Heart right ventricle (tissue), 16 donors: ENCODE measurements at places on chromosomes 6 and 20. TPM values are rescaled to one million over a fixed set of nuclear protein-coding genes. Genes with fewer than 3 reads are reported as not detected.

The SIRPA gene
- 27.4 TPM for total RNA-seq

The GABRR1 gene
- not detected for total RNA-seq

The C6orf163 gene
- 3.6 TPM for total RNA-seq

The CALHM4 gene
- total RNA-seq: not detected

- H3K4me1 ChIP-seq: no peaks in the 10 kb centered on the region
- no peaks in the 10 kb centered on the region for H3K36me3 ChIP-seq
- no peak for DNase-seq
Observed at GRCh38 chr6:41466437-41466990, 79.7 kb upstream of the FOXP4 start.

The NANP gene
- total RNA-seq: 3.2 TPM

The AVP gene
- not detected for total RNA-seq

GRCh38 chr6:30494291-30494861, 5.1 kb downstream of the HLA-E start:
- no peak for DNase-seq
- peaks cover 16% of the 10 kb centered on the region for H3K36me3 ChIP-seq
- no peaks in the 10 kb centered on the region for H3K27me3 ChIP-seq

The SLC22A2 gene
- not detected for total RNA-seq

DNA sequence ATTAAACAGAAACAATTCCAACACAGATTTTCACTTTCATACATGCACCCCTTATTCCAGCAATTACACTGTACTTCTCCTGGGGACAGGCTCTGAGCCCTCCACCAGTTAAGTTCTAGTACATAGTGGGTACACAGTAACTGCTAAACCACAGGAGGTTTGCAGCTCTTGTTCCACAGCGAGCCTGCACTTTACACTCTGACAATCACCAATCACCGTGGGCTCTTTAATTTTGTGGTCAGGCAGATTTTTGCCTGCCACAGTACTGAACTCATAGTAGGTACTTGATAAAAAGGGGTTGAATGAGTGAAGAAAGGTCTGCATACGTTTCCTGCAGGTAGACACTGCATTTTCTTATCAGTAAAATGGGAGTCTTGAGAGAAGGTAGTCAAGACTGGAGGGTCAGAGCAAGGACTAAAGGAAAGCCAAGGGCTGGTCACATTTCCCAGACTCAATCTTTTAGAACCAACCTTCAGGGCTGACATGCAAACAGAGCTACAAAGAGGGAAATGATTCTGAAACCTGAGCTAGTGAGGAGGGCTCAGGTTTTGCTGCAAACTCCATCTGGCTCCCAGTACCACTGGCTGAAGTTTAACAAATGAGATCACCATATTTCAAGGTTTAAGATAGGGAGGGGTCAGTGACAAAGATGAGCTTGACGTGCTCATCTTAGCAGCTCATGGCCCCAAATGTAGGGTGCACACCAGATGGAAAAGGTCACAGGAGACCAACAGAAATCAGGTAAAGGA, 404.6 kb downstream of the BTBD9 start:
- H3K27me3 ChIP-seq: no peaks in the 10 kb centered on the region
- DNase-seq: no peak
- no peaks in the 10 kb centered on the region for H3K36me3 ChIP-seq
- H3K27ac ChIP-seq: no peak overlapping the region

The B3GALT4 gene
- 9.1 TPM for total RNA-seq

DNA sequence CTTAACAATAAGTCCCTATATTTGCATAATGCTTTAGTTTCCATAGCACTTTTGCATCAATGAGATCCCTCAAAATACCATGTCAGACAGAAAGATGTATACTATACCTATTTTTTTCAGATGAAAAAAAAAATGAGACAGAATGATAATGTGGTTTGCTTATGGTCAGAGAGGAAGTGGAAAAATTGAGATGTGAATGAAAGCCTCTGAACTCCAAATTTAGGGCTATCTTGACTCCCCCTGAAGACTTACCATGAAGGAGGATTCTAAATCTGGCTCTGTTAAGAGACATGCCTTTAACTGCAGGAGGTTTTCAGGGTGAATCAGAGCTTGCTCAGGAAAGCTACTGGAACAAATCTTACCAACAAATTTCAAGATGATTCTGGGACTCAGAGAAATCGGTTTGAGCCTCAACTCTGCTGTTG, 176.2 kb downstream of the ISM1 start:
- no peak overlapping the region for H3K4me3 ChIP-seq
- H3K27me3 ChIP-seq: no peaks in the 10 kb centered on the region
- no peak for DNase-seq
- no peaks in the 10 kb centered on the region for H3K4me1 ChIP-seq

- H3K36me3 ChIP-seq: no peaks in the 10 kb centered on the region
- no peak overlapping the region for H3K27ac ChIP-seq
- peak; percentile 24 for DNase-seq
- no peaks in the 10 kb centered on the region for H3K27me3 ChIP-seq
- H3K4me3 ChIP-seq: no peak overlapping the region
Observed at GRCh38 chr6:136566007-136566487, 15.8 kb upstream of the MAP7 start.

DNA sequence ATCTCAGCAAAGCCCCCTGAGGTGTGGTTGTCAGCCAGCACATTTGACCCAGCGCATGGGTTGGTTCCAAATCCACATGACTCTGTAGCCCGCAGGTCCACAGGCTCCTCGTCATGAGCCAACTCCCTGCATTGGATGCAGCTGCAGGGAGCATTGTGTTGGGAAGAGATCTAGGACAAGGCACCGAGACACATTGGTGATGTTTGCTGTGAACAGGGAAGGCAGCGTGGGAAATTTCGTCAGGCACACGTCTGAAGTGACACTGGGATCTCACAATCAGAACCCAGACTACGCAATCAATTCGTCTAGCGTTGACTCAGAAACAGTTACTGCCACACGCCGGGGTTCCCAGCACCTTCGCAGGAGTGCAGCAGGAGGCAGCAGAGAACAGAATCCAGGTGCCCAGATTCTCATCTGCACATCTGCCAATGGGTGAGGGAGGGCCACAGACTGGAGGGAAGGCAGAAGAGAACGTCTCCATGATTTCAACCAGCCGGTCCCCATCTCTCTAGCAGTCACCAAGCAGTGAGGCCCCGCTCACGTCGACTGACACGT, 177.0 kb downstream of the TTLL2 start:
- H3K36me3 ChIP-seq: no peaks in the 10 kb centered on the region
- no peak overlapping the region for H3K27ac ChIP-seq
- no peaks in the 10 kb centered on the region for H3K27me3 ChIP-seq
- no peak for DNase-seq
- H3K4me3 ChIP-seq: no peak overlapping the region

The FAM83B gene
- total RNA-seq: not detected

The MICA gene
- total RNA-seq: 9.0 TPM

DNA sequence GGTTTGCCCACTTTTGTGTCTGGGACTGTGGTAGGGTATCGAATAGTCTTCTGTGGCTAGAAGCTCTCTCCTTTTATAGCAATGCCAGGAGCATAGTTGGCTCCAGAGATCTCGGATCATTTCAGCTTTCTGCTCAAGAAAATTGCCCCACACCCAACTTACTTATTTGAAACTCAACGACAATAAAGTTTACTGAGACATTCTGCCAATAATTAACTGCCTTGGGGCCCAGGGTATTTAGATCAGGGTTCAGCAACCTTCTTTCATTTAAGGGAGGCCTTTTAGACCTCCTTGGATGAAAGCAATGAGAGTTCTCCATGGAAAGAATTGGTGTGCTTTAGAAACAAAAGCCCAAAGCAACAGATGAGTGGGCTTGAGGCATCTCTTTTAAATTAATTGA, 53.8 kb upstream of the GMPR start:
- no peak overlapping the region for H3K27ac ChIP-seq
- no peak overlapping the region for H3K4me3 ChIP-seq
- no peaks in the 10 kb centered on the region for H3K4me1 ChIP-seq
- no peak for DNase-seq

GRCh38 chr20:14481863-14482262, 144.5 kb upstream of the FLRT3 start:
- H3K27me3 ChIP-seq: no peaks in the 10 kb centered on the region
- H3K4me1 ChIP-seq: no peaks in the 10 kb centered on the region
- no peak for DNase-seq
- no peaks in the 10 kb centered on the region for H3K36me3 ChIP-seq
- H3K27ac ChIP-seq: no peak overlapping the region
- no peak overlapping the region for H3K4me3 ChIP-seq
